ENCODE measurements at places on chromosomes 1 and 21.

GRCh38 chr1:117128323-117129079 lies 7.0 kb upstream of the TRIM45 start:
- no peak for DNase-seq

GRCh38 chr1:201543871-201544642 lies 5.1 kb downstream of the NAV1 start:
- DNase-seq = no peak

GRCh38 chr1:119101563-119101962 lies 38.9 kb downstream of the WARS2 start:
- no peak for DNase-seq

DNA sequence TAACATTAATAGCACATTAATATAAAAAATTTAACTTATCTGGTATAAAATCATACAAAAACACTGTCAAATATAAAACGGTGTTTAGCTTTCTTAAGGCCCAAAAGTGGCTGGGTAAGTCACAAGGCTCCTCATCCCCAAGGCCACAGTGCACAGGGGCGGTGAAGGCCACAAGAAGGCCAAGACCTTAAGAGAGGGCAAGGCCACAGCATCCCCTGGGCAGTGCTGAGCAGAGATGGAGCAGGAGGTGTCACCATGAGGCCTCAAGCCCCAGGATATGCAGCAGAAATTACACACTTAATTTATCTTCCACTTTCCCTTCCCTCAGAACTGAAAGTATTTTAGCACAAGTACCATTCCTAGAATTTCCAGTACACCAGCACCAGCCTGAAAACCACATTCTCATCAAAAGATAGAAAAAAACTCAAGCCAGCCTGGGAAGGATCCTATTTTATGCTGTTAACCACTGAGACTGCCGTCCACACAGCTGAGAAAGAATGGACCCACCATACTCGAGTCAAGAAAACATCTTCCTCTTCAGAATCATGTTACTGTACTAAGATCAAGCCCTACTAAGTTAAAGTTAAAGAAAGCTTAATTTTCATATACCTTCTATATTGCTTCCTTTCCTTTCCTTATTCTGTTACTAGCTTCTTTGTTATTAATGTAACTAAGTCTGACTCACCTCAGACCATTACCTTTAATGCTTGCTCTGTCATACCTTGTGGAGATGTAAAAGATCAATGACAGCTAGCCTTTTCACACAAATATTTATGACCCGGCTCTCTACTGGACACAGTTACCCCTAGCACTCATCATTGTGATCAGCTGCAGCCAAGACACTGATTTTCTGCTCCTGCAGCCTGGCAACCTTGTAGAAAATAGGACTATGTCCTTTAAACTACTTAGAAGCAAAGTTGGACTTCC lies 26.4 kb upstream of the FMO1 start:
- DNase-seq = no peak

GRCh38 chr1:227782226-227782625 lies 33.2 kb upstream of the PRSS38 start:
- DNase-seq = no peak

DNA sequence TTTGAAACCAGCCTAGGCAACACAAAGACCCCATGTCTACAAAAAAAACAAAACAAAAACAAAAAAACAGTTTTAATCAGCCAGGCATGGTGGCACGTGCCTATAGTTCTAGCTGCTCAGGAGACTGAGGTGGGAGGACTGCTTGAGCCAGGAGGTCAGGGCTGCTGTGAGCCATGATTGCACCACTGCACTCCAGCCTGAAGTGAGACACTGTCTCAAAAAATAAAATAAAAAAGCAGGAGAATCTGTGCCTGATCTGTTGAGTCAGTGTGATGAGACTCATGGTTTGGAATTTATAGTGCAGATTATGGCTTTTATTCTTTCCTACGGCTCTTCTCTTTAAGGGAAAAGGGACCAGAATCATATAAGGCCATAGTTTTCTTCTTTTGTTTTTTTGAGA lies 16.5 kb downstream of the TRIT1 start:
- DNase-seq = peak; percentile 16

GRCh38 chr1:25794325-25794724 lies 5.7 kb upstream of the SELENON start:
- DNase-seq = no peak

- no peak for DNase-seq
Measured at GRCh38 chr1:225771661-225772322, 5.8 kb upstream of the SRP9 start.

DNA sequence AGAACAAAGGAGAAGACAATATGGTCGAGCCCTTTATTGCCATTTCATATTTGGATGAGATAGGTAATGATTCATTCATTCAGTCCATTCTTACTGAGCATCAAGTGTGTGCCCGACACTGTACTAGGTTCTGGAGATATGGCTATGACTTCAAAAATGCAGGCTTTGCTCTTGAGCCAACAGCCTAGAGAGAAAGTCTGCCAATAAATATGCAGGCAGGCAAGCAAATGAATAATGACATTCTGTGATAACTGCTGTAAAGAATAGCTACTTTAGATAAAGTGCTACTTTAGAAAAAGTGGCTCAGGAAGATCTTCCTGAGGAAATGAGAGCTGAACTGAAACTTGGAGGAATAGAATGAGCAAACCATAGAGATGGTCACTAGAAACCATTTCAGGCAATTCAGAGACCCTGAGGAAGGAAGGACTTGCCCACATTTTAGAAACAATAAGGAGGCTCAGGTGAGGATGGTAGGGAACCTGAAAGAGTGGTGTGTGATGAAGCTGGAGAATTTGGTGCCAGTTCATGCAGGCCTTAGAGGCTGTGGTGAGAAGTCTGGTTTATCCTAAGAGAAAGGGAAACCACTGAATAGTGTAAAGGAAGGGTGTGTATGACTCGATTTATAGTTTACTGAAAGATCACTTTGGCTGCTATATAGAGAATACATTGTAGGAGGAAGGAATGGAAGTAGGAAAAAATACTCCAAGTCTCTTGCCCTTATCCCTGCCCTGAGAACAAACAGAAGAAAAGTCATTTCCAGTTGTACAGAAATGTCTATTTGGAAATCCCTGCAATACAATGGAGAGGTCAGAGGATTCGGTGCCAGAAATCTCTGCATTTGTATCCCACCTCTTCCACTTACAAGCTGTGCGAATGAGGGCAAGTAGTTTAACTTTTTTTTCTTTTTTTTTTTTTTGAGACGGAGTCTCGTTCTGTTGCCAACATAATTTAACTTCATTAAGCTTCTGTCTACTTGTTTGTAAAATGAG lies 167.9 kb downstream of the VPS13D start:
- no peak for DNase-seq

GRCh38 chr21:27649323-27649722 lies 682.4 kb upstream of the ADAMTS5 start:
- DNase-seq = no peak

DNA sequence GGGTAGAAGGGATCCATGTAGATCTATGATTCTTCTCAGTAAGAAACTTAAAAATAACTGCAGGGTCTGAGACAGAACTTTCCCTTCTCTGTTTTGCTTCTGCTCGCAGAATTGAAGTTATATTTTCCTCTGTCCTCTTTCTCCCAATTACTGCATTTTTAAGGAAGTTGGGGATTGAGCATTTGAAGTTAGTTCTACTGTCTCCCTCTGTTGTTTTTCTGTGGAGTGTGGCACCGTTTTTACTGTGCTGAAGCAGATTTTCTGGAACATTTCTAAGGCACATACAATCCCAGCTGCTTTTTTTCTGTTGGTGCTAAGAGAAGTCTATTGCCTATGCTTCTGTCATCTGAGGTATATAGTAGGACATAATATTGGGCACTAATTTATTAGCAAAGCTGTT lies 43.3 kb downstream of the RASAL2 start:
- DNase-seq = no peak

GRCh38 chr1:184634296-184634695 lies 120.4 kb downstream of the EDEM3 start:
- no peak for DNase-seq

DNA sequence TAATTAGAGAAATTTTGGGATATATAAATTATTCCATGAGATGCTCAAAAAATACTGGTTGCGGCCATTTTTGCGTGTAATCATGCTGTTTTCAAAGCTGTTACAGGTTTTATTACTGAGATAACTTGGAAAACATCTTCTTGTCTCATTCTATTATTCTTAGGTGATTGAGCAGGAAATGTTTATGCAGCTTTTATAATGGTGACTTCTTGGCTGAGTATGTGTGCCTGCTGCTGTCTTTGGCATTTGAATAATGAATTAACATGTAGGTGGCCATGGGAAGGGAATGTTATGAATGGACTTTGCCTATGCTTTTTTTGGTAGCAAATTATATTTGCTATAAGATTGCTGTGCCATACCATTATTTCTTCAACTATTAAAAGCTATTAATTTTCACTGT lies 52.5 kb downstream of the RASAL2 start:
- no peak for DNase-seq

GRCh38 chr1:185701650-185702049 lies 32.5 kb upstream of the HMCN1 start:
- DNase-seq = no peak

- no peak for DNase-seq
Measured at GRCh38 chr1:149915429-149916192, 2.0 kb downstream of the SV2A start.

- DNase-seq = no peak
Measured at GRCh38 chr1:93723733-93724270, 42.2 kb upstream of the BCAR3 start.

- DNase-seq = no peak
Measured at GRCh38 chr1:227880342-227880924, 65.0 kb downstream of the PRSS38 start.

GRCh38 chr21:27189870-27190269 lies 223.0 kb upstream of the ADAMTS5 start:
- DNase-seq = no peak

- DNase-seq = no peak
Measured at GRCh38 chr21:34779860-34780259, 111.1 kb downstream of the CLIC6 start.

GRCh38 chr1:175054736-175055135 lies 12.9 kb upstream of the TNN start:
- no peak for DNase-seq

DNA sequence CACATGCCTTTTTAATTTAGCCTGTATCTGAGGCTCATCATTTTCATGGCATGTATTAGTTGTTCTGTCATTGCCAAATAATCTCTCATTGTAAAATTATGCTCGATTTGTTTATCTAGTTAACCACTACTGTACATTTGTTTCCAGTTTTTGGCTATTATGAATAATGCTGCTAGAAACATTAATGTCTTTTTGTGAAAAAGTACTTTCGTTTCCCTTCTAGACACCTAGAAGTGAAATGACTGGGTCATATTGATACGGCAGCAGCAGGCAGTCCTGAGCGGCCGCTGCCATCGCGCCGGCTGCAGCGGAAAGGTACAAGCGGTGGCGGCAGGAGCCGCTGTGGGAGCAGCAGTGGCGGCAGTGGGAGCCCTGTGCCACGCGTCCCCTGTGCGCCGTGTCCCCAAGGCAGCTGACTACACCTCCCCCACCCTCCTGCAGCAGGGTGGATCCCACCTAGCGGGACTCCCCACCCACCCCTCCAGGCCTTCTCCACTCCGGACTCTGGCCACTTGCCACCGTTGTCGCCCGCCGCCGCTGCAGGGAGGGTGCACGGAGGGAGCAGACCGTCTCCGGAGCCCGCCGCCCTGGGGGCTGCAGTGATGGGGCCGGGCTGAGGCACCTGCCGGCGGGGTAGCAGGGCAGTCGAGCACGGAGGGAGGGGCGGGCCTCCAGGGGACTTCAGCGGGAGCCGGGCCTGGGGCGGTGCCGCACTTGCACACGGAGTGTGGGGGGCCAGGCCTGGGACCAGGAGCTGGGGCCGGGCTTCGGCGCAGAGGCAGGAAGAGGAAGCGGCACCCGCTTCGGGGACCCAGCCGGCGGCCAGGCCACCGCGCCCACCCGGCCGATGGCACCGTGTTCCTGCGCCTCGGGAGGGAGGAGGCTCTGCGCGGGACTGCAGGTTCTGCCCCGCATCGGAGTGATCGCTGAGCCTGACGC lies 66.8 kb upstream of the RGS7 start:
- peak; percentile 68 for DNase-seq

DNA sequence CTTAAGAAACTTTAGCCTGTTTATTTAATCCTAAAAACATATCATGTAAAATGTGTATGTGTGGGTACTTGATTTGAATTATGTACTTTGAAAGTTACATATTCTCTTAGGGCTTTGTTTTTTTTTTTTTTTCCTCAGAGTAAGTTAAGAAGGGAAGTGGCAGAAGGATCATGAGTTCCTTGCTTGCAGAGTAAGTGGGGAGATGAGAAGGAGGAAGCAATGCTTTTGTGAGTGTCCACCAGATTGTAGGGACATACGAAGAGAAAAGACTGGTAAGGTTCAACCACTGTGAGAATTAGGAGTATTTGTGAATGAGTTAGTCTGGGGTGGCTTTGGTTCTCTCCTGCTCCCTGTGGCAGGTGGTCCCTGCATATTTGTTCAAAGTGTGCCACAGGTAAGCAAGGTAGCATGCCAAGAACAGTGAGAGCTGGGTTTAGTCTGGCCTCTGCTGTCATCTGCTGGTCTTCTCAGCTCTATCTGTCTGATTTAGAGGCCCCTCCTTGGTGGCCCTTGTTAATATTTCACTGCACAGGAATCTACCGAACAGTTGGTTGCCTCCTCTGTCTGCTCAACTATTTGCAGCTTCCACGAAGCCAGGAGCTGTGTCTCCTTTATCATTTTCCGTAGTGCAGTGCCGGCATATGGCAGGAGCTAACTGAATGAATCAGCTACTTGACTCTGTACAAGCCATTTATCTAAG lies 9.5 kb downstream of the DNM3 start:
- no peak for DNase-seq

GRCh38 chr1:114668784-114669561 lies 876 bp downstream of the DENND2C start:
- peak; percentile 11 for DNase-seq

GRCh38 chr1:89966656-89967055 lies 28.3 kb upstream of the ZNF326 start:
- DNase-seq = no peak

GRCh38 chr1:242043165-242043564 lies 44.3 kb upstream of the MAP1LC3C start:
- DNase-seq = no peak

GRCh38 chr1:34926894-34927293 lies 2.6 kb downstream of the DLGAP3 start:
- DNase-seq = no peak

- no peak for DNase-seq
Measured at GRCh38 chr21:43652616-43653015, 6.7 kb downstream of the HSF2BP start.
